Uterus (tissue), 4 donors: ENCODE measurements at places on chromosomes 5 and 9. TPM values are rescaled to one million over a fixed set of nuclear protein-coding genes. Genes with fewer than 3 reads are reported as not detected.

GRCh38 chr5:9381464-9381863 is 164.4 kb downstream of the SEMA5A start:
- no peak overlapping the region for H3K27ac ChIP-seq
- DNase-seq = no peak
- no peak overlapping the region for H3K4me3 ChIP-seq
- no peaks in the 10 kb centered on the region for H3K4me1 ChIP-seq
- no peaks in the 10 kb centered on the region for H3K36me3 ChIP-seq

DNA sequence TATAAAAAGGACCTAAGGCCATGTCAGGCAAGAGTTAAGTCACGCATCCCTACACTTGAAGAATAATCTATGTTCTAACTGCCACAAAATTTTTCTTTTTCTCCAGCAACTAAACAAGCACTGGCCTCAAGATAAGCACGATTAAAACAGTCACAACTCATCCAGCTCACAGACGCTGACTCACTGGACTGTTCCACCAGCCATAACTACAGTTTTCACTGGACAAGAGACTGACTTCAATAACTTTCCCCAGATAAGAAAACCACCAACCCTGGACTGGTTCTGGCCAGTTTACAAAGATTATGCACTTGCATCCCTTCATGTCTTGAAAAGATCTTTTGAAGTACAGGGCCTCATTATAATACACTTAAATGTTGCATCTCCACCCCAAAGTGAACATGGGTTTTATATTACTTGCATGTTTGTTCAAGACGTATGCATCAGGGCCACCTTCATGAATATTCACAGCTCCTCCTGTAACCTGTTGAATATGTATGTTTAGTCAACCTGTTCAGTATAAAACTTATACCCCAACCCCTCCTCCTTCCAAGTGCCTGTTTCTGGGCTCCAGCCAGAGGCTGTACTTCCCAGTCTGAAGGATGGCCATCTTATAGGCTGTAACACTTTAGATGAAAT is 129.3 kb upstream of the EPB41L4A start:
- H3K36me3 ChIP-seq = no peaks in the 10 kb centered on the region
- no peak overlapping the region for H3K27ac ChIP-seq
- no peaks in the 10 kb centered on the region for H3K4me1 ChIP-seq
- H3K4me3 ChIP-seq = no peak overlapping the region
- no peak for DNase-seq

The UNC5A gene
- 0.48 TPM for total RNA-seq

The SLC36A1 gene
- total RNA-seq = 5.0 TPM

- no peak overlapping the region for H3K27ac ChIP-seq
- H3K4me1 ChIP-seq = no peaks in the 10 kb centered on the region
- H3K4me3 ChIP-seq = no peak overlapping the region
- H3K36me3 ChIP-seq = no peaks in the 10 kb centered on the region
Observed at GRCh38 chr9:6822696-6823095, 64.9 kb downstream of the KDM4C start.

- no peaks in the 10 kb centered on the region for H3K4me1 ChIP-seq
- H3K27me3 ChIP-seq = no peaks in the 10 kb centered on the region
- DNase-seq = no peak
- no peak overlapping the region for H3K27ac ChIP-seq
- no peak overlapping the region for H3K4me3 ChIP-seq
Observed at GRCh38 chr5:89729623-89730301, 679.8 kb downstream of the CETN3 start.
